ENCODE measurements at places on chromosomes 3 and 15.

- DNase-seq, result no peak
Observed at GRCh38 chr3:58419780-58420507, 13.7 kb downstream of the PDHB start.

- no peak for DNase-seq
Observed at GRCh38 chr3:47794544-47794943, 8.4 kb upstream of the DHX30 start.

- no peak for DNase-seq
Observed at GRCh38 chr3:29137601-29138000, 143.3 kb upstream of the RBMS3 start.

- DNase-seq, result no peak
Observed at GRCh38 chr3:194860725-194861124, 175.0 kb downstream of the FAM43A start.

- no peak for DNase-seq
Observed at GRCh38 chr3:28907616-28908015, 373.3 kb upstream of the RBMS3 start.

- DNase-seq, result no peak
Observed at GRCh38 chr3:24829011-24829581, 334.4 kb upstream of the THRB start.

DNA sequence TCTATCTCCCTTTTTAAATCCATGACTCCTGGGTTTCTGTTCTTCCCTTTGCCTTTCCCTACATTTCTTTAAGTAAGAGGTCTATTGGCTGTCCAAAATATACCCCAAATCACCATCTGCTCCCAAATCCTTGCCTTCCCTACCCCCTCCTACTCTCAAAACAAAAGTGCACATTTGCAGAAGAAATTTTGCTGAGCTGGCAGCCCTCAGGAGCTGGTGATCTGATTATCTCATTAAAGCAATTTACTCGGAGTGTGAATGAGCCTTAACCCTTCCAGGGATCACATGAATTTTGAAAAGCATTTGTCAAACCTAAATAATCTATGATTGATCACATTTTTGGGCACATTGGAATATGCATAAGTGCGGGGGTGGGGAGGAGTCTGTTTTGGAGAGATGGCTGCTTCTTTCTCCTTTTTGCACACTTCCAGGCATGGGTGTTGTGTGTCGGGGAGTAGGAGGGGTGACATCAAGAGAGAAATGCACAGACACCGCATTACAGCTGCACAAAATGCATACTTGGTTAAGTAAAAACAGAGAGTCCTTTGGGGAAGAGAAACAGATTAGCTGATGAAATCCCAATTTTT, 892.6 kb downstream of the TUSC7 start:
- no peak for DNase-seq

- DNase-seq, result no peak
Observed at GRCh38 chr3:113552851-113553250, 20.5 kb downstream of the SIDT1 start.

DNA sequence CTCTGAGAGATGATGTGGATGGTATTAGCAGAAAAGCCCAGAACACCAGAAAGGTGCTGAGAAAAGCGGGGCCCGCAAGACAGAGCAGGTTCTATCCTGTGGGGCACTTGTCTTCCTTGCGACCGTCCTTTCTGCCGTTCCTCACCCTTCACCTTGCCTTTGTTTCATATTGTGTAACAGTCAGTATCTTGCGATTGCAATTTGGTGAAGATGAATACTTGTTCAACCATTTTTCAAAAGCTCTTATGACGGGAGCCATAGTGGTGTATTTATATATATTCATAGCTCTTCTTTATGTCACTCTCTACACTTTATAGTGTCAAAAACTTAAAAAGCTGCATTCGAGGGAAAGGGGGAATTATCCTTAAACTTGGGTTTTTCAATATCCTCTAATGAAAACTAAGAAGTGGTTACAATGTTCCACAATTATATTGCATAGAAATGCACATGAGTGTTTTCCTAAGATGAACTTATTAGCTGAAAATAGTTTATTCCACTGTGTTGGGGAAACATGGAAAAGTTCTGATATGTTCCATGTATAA, 797 bp downstream of the MAP3K13 start:
- DNase-seq, result no peak

DNA sequence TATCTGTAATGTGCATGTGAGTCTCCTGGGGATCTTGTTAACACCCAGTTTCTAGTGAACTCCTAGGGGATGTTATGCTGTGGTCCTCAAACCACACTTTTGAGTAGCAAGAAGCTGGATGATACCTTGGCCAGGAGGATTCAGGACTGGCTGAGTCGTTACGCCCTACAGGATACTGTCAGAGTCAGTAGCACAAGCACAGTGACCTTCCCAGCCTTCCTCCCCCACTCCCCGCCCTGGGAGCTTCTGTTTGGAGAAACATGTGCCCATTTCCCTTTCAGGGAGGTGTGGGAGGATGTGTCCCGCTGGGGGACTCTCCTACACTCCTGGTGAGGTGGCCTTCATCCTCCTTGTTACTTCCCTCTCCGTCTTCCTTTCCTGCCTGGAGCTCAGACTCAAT, 76.4 kb upstream of the TRPM1 start:
- DNase-seq, result no peak

DNA sequence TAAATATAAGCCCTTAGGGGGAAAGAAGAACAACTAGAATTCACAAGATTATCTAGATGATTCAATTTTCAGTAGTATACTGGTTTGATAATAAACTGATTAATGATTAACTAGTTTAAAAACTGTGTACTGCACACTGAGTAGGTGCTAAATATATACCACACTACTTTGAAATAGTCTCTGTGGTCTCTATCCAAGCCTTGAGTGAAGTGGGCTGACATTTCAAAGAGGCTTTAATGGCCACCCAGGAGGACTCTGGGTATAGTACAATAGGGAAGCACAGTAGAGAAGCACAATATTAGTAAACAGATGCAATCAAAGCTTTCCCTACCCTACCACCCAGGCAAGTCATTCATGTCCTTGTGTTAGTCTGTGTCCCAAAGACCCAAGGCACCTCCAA, 46.7 kb downstream of the FILIP1L start:
- DNase-seq, result no peak
